ENCODE measurements at places on chromosomes 1 and 21.

GRCh38 chr1:224450561-224451350, 16.2 kb upstream of the WDR26 start:
- DNase-seq: no peak

- no peak for DNase-seq
Measured at GRCh38 chr21:23455676-23456075, 2151.6 kb downstream of the MRPL39 start.

DNA sequence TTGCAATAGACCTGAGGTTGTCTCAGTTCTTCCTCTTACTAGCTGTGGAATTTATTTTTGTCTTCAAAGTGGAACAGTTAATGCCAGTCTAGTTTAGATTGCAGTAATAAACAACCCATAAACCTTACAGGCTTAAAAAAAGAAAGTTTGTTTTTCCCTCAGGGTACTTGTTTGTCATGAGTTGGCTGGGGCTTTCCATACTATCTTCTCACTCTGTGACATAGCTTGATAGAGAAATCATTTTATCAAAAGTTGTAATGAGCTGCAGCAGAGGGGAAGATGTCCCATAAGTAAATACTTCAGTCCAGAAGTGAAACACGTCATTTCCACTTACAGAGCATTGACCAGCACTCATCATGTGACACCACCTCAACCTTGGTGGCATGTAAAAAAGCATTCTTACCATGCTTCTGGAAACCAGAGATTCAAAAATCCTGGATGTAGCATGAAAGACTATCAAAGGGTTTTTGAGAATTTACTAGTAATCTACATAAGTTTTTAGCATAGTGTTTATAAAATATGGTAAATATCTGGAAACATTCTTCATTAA, 62.8 kb upstream of the COL11A1 start:
- DNase-seq: no peak

DNA sequence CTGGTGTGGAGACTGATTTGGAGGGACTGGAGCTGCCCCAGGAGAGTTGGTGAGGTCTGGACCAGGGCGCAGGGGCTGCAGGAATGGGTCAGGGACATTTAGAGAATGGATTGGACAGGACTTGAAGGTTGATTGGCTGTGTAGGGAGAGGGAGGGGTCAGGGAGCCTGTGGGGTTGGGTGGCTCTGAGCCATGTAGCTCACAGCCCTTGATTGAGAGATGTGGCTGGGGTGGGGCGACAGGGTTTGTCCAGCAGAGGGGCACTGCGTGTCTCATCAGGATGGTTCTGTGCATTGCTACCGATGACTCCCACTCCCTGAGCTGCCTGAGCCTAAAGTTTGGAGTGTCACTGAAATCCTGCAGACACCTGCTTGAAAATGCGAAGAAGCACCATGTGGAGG, 12.1 kb downstream of the AZIN2 start:
- DNase-seq: no peak

GRCh38 chr1:173255214-173255813, 48.2 kb upstream of the TNFSF4 start:
- no peak for DNase-seq

- DNase-seq: peak; percentile 78
Measured at GRCh38 chr1:226736001-226736907, 2.8 kb downstream of the ITPKB start.

- DNase-seq: peak; percentile 36
Measured at GRCh38 chr1:74571891-74572290, 59.5 kb upstream of the LRRC53 start.

- no peak for DNase-seq
Measured at GRCh38 chr1:28926629-28927265, 12.4 kb downstream of the EPB41 start.

DNA sequence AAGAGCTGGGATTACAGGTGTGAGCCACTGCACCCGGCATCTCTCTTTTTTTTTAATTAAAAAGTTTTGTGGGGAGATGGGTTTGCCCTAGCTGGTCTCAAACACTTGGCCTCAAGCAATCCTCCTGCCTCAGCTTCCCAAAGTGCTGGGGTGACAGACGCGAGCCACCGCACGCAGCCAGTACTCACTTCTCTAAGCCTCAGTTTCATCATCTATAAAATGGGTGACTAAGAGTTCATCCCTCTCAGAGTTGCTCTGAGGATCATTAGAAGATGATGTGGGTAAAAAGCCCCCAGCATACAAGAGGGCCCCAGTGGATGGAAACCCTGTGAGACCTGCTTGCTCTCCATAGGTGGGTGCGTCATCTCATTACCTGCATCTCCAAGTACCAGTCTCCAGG, 2.5 kb upstream of the CATSPER4 start:
- no peak for DNase-seq

DNA sequence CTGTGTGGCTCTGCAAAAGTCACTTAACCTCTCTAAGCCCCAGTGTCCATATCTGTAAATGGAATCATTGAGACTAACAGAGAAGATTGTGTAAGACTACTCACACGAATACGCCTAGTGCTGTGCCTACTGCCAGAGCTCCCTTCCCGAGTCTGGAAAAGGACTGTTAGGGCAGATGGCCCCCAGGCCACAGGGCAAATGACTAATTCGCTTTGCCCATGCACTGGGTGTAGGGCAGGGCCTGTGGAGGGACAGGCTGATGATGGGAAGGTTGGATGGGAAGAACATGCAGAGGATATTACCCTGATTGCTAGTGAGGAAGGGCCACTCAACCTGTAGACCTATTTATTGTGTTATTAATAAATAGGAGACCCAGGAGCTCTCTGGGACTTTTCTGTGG, 4.2 kb upstream of the GPR61 start:
- no peak for DNase-seq

DNA sequence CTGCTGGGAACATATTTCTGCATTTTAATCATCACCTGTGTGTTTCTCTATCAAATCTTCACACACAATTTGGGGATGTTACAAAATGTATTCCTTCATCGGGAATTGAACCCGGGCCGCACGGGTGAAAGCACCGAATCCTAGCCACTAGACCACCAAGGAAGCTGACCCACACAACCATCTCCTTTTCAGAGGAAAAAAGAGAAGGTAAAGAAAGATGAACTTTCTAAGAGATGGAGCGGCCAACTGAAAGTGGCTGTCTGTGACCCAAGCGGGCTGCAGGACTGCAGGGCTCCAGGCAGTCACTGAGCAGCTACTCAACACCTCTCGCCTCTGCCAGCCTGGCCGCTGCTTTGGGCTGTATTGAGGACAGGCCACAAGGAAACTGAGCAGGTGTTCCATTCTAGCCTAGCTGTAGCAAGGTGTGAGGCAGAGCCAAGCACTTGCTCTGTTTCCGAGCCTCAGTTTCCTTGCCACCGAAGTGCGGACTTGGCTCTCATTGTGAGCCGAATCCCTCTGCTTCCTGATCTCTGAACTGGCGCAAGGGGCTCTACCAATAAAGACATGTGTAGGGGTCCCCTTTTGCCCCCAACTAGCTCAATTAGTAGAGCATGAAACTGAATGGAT, 156.9 kb upstream of the NBPF11 start:
- peak; percentile 20 for DNase-seq

DNA sequence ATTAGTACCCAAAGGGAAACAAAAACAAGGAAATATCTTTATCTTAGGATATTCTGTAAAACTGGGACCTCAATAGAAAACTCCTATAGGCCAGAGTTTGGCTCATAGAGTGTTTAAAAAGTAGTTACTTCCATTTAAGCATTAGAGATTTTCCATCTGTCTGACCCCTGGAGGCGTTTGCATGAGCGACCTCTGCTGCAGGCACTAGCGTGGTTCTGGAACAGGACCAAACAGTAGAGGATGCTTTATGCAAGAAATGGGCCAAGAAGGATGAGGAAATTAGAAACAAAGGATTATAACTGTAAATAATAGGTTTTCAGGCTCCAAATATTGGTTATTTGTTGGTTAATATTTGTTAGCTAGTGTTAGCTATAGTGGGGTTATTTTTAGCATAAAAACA, 5.7 kb downstream of the ZBTB40 start:
- DNase-seq: no peak

GRCh38 chr1:6086762-6087376, 41.2 kb downstream of the KCNAB2 start:
- DNase-seq: peak; percentile 60

DNA sequence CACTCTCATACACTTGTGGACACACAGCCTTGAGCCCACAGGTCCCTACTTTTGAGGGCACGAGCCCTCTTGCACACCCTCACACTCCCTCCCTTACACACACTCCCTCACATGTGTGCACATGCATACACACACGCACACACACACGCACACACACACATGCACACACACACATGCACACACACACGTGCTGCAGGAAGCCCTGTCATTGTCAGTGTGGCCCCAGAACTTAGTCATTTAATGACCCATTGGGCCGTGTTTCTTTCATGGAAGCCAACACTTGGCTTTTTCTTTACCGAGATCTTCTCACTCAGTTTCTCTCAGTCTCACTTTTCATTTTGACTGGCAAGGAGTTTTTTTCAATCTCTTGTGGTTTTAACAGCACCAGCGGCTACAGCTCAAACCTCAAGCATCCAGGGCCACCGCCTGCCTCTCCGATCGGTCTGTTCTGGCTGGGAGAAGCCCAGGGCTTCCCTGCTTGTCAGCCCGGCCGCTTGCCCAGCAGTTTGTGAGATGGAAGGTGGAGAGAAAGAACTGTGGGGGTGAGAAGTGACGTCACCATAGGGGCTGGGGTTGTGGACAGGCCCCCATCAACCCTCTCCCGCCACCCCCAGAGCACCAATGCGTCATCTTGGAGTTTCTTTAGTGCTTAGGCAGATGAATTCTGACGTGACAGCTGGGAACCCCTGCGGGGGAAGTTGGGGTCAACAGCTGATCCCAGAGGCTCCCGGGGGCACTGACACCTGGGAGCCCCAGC, 15.8 kb upstream of the TNFRSF8 start:
- no peak for DNase-seq

DNA sequence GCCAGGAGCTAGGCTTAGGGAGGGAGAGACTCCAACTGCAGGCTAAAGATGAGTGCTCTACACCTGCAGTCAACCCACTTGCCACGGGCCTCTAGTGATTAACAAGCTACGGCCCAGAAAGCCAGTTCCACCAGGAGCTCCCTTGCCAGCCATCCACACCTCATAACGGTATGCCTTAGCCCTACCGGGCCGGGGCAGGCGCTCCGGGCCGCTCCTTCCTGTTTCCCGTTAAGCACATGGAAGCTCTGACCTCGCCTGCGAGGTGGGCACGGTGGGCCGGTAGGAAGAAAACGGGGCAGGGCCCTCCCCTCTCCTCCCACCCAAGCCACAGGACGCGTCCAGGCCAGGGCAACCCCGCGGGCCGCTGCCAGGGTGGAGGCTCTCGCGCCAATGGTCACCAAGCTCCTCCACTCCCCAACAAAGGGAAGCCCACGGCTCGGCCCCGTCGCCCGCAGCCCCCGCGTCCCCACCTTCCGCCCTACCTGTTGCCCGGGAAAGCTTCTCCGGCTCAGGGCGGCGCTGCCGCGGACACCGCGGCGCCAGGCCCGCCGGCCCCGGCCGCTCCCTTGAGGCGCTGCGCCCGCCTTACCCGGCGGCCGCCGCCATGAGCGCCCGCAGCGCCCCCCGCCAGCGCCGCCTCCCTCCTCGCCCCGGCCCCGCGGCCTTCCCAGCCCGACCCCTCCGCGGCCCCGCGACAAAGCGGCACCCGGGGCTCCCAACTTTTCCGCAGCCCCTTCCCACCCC, 627 bp downstream of the CERS2 start:
- DNase-seq: peak; percentile 91

DNA sequence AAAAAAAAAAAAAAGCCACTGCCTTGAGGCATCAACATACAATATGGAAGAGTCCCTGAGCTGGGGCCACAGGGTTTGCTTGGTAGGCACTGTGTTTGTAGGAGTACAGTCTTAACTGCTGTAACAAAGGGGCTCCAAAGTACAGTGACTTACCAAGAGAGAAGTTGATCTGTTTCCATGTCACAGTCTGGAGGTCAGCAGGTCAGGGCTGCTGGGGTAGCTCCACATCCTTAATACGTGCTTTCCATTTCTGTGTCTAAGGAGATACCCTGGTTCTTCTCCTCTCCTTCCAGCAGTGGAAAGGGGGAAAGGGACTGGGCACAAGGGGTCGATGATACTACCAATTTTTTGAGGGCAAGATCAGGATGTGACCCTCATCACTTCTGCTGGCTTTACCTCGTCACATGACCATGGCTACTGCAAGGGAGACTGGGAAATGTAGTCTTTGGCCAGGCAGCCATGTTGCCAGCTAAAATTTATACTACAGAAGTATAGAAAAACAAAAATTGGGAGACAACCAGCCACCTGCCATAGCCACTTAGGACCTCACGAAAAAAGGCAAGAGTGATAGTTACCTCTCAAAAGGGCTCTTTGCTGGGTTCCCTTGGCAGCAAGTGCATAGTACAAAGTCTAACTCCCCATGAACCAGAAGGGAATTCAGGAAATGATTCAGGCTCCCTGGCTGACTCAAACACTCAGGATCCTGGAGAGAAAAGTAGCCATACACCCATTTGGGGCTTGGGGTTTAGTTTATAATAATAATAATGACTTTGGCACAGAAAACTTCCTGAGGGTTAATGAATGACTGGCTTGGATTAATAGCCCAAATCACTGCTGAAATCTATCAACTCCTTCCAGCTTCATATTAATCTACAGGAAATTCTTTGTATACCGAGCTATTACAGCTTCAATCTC, 52.7 kb upstream of the ATP5PO start:
- DNase-seq: no peak

DNA sequence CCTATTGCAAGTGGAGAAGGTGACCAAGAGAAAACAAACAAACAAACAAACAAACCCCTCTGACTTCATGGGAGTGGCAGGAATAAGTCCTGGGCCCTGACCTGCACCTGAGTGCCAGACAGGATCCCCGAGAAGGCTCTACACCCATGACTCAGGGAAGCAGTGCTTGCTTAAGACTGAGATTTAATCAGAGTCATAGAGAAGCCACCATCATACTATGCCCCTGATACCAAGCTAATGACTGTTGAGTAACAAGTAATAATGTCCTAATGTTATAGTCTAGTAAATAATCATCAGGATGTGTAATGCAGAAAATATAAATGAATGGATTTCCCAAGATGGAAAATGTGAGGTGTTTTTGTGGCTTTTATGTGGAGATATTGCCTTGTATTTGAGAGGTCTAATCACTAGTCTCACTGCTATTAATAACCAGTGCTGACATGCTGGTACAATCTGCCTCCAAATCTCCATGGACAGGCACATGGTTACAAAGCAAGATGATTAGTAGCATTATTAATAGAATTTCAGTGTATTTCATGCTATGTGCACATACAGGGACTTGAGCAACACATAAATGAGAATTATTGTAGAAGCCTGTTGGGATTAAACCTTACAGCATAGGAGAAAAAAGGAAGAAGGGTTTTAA, 1290.9 kb downstream of the MRPL39 start:
- no peak for DNase-seq

Data from upper lobe of left lung (tissue), 6 donors.